ENCODE measurements at places on chromosomes 5 and 9. TPM values are rescaled to one million over a fixed set of nuclear protein-coding genes. Genes with fewer than 3 reads are reported as not detected.

F2RL1 gene
- 12.0 TPM for total RNA-seq

SLC34A1 gene
- total RNA-seq, result 0.60 TPM

WNT8A gene
- not detected for total RNA-seq

PCDHA4 gene
- total RNA-seq, result 0.20 TPM

ADRB2 gene
- total RNA-seq, result 2.8 TPM

GLRA1 gene
- total RNA-seq, result not detected

MEGF10 gene
- total RNA-seq, result 0.12 TPM

ELAVL2 gene
- 0.24 TPM for total RNA-seq

SHROOM1 gene
- 6.9 TPM for total RNA-seq

FCN2 gene
- 0.16 TPM for total RNA-seq

ECM2 gene
- total RNA-seq, result 0.56 TPM

LHX6 gene
- 1.3 TPM for total RNA-seq

NMRK1 gene
- 42.4 TPM for total RNA-seq

WHRN gene
- 3.4 TPM for total RNA-seq

TCOF1 gene
- 24.8 TPM for total RNA-seq

SHC3 gene
- total RNA-seq, result 1.4 TPM

MSMP gene
- not detected for total RNA-seq

GRXCR2 gene
- total RNA-seq, result not detected

RELL2 gene
- 4.5 TPM for total RNA-seq

C5orf58 gene
- total RNA-seq, result not detected

C5orf46 gene
- 0.36 TPM for total RNA-seq

PAEP gene
- total RNA-seq, result not detected

PLEKHG4B gene
- 0.36 TPM for total RNA-seq

ATOX1 gene
- total RNA-seq, result 84.7 TPM

SLCO4C1 gene
- total RNA-seq, result not detected

ALDOB gene
- total RNA-seq, result 0.08 TPM

SH3TC2 gene
- 3.4 TPM for total RNA-seq

C9orf152 gene
- 0.60 TPM for total RNA-seq

IPO11 gene
- total RNA-seq, result 30.2 TPM

RNF180 gene
- 2.8 TPM for total RNA-seq

RLN2 gene
- not detected for total RNA-seq

IFNA10 gene
- not detected for total RNA-seq

IL9 gene
- not detected for total RNA-seq

PLGRKT gene
- 28.1 TPM for total RNA-seq

NMUR2 gene
- not detected for total RNA-seq

CCNJL gene
- total RNA-seq, result 2.6 TPM

CDH10 gene
- total RNA-seq, result not detected

SLC1A3 gene
- total RNA-seq, result 14.7 TPM

SHOC1 gene
- 0.56 TPM for total RNA-seq

KCNT1 gene
- total RNA-seq, result not detected

PCDHAC1 gene
- 0.04 TPM for total RNA-seq

ARHGEF37 gene
- 23.6 TPM for total RNA-seq

GFI1B gene
- total RNA-seq, result not detected

Measured in esophagus mucosa (tissue), 1 donor.